ENCODE measurements at places on chromosomes 13 and 19.

DNA sequence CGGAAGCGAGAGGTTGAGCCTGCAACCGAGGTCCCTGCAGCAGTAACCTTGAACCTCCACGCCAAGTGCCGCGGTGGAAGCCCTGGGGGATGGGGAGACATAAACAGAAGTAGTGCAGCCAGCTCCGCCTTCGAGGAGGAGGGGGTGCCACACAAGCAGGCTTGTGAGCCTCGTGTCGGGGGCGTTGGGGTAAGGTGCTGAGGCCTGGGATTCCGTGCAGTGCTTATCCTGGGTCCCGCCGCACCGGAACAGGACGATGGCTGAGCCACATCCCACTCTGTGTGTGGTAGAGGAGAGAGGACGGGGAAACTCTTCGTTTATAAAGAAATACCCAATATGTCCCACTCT is 51.0 kb downstream of the SOX1 start:
- no peak for DNase-seq

- no peak for DNase-seq
Observed at GRCh38 chr19:30173593-30174356, 198.4 kb upstream of the ZNF536 start.

GRCh38 chr13:106464076-106464475 is 71.4 kb downstream of the EFNB2 start:
- no peak for DNase-seq

GRCh38 chr13:107450931-107451330 is 764.4 kb downstream of the LIG4 start:
- DNase-seq, result no peak

GRCh38 chr19:19548915-19549759 is 11.1 kb downstream of the CILP2 start:
- DNase-seq, result no peak

- no peak for DNase-seq
Observed at GRCh38 chr19:41554907-41555306, 21.1 kb upstream of the CEACAM21 start.

DNA sequence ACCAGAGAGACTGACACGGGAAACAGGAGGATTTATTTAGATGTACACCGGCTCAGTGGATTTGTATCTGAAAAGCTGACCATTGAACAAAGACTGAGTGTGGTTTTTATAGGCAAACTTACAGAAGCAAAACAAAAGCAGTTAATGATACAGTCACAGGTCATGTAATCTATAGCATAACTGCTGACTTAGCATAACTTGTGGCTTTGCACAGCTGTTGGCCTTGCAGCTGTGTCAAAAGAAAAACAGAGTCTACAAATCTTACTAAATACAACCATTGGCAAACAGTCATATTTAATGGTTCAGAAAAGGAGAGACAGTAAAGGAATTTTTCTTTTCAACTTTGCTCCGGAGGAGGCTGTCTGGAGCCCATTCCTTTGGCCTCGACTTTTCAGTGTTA is 2.3 kb upstream of the ILF3 start:
- DNase-seq, result no peak

GRCh38 chr19:12785431-12786031 is 5.8 kb upstream of the JUNB start:
- no peak for DNase-seq

DNA sequence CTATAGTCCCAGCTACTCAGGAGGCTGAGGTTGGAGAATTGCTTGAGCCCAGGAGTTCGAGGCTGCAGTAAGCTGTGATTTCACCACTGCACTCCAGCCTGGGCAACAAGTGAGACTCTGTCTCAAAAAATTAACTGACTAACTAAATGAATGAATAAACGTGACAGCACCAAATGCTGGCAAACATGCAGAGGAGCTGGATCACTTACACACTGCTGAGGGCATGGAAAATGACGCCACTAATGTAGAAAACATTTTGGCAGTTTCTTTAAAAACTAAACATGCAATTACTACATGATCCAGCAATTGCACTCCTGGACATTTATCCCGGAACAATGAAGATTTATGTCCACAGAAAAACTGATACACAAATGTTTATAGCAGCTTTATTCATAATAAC is 31.3 kb upstream of the GTF3A start:
- no peak for DNase-seq

DNA sequence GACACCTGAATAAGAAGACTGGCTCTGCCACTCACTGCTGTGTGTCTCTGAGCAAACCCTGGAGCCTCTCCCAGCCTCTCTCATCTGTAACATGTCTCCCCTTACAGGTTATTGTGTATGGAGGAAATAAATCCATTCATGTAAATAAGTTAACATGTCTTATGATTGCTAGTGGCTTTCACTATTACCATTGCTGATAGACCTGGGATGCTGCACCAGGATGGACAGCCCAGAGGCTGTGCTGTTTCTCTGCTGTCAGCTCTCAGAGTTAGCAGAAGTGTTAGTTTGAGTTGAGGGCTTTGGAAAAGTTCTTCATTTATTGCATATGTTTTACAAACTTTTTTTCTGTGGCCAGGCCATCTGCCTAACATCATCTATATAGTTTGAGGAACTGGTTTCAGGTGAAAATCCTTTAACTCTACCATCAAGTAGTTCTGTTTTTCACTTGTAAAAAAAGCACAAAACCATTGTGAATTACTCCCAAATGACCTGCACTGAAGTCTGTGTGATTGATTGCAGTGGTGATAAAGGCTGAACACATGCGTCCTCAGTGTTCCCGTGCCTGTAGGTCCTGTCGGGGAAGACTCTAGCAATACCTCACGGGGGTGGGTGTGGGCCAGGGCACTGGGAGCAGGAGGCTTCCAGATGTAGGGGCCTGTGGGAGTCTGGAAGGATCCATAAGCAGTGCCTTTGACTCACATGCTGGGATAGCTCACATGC is 24.6 kb downstream of the MPHOSPH8 start:
- DNase-seq, result no peak

- DNase-seq, result no peak
Observed at GRCh38 chr13:61258185-61258584, 157.5 kb downstream of the PCDH20 start.

GRCh38 chr13:62678039-62678438 is 1262.4 kb upstream of the PCDH20 start:
- no peak for DNase-seq

DNA sequence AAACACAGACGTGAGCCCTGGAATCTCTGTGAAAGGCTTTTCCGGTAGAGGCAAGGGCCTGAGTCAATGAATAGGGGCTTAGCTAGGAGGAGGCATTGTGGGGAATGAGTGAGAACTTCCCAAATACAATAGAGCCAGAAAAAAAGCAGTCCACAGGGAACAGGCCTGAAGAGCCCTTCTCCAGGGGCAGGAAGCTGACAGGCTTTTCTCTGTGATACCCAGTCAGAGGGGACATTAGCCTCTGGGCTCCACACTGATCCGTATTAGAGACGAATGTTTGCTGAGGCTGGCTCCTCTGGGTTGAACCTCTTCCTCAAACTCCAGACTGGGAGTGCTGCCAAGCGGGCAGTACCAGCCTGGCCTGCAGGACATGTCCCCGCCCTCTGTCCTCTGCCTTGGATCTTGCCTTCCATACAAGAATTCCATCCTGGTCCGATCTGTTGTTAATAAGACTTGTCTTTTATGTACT is 2.3 kb downstream of the DHRS12 start:
- no peak for DNase-seq

GRCh38 chr19:19304186-19304965 is 15.9 kb downstream of the SUGP1 start:
- no peak for DNase-seq

- DNase-seq, result no peak
Observed at GRCh38 chr13:41641429-41641828, 184.1 kb downstream of the RGCC start.

GRCh38 chr19:7868326-7868670 is 5.9 kb downstream of the PRR36 start:
- DNase-seq, result no peak

DNA sequence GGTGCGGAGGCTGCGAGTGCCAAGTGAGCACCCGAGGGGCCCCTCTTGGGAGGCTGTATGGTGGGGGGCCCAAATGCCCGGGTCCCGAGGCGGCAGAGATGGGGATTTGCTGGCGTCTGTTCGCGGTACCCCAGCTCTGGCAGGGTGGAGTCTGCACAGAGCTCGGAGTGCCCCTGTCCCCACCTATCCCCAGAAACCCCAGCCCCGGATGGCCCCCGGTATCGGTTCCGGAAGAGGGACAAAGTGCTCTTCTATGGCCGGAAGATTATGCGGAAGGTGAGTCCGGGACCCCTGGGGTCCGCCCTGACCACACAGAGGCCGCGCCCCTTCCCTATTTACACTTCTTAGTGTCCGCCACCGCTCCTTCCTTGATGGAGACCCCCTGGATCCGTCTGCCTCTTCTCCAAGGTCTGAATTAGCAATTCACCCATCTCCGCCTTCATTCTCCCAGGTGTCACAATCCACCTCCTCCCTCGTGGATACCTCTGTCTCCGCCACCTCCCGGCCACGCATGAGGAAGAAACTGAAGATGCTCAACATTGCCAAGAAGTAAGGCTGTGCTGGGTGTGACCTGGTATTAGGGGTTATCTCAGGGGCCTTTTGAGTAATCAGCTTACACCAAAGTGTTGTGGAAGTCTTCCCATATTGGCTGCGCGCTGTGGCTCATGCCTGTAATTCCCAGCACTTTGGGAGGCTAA is 630 bp downstream of the PNPLA6 start:
- no peak for DNase-seq

GRCh38 chr13:52374873-52375411 is 31.0 kb downstream of the THSD1 start:
- DNase-seq, result no peak

- no peak for DNase-seq
Observed at GRCh38 chr13:79361299-79361698, 44.8 kb downstream of the RBM26 start.

DNA sequence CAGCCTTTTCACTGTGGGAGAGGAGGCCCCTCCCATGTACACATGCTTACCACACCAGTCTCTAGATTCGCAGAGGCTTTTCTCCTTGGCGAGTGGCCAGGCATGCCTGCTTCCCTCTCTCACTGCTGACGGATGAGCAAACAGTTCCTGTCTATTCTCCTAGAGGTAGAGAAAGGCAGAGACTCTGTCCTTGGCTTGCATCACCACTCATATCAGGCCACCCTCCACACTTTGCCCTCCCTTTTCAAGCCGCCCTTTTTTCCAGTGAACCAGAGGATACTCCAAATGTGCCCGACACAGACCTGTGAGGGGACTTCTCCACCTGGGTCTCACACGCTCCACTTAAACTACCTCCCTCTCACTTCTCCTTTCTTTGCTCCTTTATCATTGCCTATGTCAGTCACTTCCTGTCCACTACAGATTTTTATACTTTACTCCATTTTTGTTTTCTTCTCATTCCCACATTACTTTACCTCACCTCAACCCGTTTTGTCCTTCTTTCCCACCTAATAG is 284.6 kb downstream of the DNAJC15 start:
- DNase-seq, result no peak

- DNase-seq, result no peak
Observed at GRCh38 chr19:51137792-51138425, 4.2 kb upstream of the SIGLEC7 start.

Data from left renal pelvis (tissue), 4 donors.